ENCODE measurements at places on chromosomes 11 and 22.

GRCh38 chr11:31529189-31529588 lies 19.6 kb downstream of the ELP4 start:
- DNase-seq, result no peak

DNA sequence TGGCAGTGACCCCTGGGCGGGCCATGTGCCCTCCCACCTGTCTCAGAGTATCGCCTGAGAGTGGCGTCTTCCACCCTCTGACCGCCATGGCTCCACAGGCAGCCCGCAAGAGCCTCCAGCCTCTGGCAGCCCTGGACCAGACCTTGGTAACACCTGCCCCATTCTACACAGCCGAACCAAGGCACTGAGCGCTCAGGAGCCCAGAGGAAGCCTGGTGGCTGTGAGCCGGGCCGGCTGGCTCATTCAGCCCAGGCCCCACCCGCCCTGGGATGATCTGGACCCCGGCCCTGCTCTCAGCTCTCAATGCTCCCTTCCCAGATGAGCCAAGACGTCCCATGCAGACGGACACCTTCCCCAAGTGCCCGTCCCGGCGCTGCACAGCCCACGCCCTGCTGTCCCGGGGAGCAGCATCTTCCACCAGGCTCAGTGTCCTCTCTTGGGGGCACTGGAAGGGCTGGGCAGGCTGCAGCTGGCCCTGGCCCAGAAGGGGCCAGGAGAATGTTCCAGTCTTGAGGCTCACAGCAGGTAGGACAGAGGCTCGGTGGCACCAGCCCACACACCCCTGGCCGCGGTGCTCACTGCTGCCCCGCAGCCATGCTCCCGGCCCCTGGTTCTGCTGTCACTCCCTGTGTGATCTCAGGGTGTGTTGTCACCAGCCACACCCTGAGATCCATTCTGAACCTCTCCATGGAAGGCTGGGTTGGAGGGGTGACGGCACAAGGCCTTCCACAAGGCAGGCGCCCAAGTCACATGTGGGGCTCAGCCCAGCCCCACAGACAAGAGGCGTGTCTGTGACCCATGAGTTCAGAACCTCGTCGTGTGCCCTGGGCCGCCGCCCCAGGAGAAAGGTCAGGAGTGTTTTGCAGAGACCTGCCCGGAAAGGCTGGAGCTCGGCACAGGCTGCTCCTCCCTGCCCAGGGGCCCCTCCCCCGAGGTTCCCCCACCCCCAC lies 24.2 kb upstream of the PPARA start:
- DNase-seq, result no peak

DNA sequence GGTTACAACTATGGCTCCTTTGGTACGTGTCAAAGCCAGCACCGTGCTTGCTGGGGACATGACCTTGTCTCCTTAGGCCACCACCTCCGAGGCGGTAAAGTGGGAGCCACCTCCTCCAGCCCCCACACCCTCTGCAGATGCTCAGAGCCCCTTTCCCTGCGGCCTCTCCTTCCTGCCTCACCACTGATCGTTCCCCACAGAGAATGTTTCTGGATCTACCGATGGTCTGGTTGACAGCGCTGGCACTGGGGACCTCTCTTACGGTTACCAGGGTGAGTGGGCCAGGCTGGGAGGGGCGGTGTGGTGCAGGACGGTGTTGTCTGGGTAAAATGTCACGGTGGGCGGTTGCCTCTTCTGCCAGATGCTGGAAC lies 8.9 kb downstream of the SIDT2 start:
- DNase-seq, result no peak

DNA sequence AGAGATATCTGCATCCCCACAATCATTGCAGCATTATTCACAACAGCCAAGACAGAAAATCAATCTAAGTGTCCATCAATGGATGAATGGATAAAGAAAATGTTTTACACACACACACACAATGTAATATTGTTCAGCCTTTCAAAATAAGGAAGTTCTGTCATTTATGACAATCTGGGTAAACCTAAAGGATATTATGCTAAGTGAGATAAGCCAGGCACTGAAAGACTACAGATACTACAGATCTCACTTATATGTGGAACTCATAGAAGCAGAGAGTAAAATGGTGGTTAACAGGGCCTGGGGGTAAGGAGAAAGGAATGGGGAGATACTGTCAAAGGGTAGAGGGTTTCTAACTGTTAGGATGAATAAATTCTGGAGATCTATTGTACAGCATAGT lies 36.0 kb upstream of the EED start:
- DNase-seq, result no peak
